Fibroblast of mammary gland (primary cell): ENCODE measurements at places on chromosomes 2 and 18.

DNA sequence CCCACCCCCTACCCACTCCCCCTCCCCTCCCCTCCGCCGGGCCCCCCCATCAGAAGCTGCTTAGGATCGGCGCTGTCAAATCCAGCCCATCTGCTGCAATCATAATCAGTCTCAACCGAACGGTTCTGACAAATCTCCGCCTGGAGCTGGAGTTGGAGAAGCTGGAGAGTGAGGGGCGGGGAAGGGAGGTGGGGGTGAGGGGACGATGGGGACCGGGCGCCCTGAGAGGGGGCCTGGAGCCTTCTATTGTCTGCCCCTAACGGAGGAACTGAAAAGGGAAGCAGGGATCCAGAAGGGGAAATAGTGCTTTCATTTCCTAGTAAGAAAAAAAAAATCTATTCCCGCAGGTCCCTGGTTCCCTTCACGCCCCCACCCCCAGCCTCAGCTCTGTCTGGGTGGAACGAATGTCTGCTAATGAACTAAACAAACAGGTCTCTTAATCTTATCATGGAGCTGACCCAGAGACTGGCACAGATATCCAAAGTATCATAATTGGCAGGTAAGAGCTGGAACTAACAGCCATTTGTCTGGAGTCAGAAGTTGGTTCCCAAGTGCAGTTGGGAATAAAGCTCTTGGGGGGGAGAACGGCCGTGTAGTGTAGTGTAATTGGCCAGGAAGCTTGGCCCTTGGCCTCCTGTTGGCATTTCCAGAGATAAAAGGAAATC, 301.2 kb downstream of the NCKAP5 start:
- no peak for DNase-seq

GRCh38 chr2:165009466-165009865, 54.1 kb upstream of the SLC38A11 start:
- peak; percentile 48 for DNase-seq

- no peak for DNase-seq
These were observed 309.5 kb upstream of the HS6ST1 start for GRCh38 chr2:128628206-128628605.

DNA sequence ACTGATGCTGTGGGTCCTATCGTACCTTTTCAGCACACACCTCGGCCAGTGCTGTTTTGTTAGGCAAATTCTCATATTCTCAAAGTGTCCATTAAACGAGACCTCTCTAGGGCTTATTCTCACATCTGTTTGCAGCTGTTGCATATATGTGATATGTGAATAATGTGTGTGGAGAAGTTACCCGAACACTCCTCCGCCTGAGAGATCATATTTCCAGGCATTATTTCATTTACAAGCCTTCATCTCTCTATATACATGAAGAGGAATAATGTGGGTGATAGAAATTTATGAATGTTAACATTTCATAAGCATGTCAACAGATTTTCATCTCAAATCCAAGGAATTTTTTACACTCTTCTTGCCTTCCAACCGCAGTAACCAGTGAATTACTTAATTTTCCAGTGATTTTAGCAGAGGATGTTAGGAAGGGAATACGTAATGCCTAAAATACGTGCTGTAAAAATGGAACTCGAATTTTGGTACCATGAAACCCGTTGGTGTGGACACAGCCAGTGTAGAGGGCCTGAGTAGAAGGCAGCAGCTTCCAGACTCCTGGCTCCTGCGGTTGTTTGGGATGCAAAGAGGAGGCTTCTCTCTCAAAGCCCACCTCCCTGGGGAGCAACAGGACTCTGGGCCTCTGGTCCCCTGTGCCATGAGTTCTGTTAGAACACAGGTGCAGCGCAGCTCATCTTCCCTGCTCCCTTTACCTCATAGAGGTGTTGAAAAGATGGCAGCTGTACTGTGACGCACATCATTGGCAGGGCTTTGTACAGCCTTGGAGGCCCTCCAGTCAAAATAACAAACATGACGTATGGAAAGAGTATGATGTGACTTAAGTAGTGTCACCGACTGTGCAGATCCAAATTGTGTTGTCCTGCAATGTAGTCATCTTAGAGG, 280.1 kb downstream of the NEDD4L start:
- no peak for DNase-seq

DNA sequence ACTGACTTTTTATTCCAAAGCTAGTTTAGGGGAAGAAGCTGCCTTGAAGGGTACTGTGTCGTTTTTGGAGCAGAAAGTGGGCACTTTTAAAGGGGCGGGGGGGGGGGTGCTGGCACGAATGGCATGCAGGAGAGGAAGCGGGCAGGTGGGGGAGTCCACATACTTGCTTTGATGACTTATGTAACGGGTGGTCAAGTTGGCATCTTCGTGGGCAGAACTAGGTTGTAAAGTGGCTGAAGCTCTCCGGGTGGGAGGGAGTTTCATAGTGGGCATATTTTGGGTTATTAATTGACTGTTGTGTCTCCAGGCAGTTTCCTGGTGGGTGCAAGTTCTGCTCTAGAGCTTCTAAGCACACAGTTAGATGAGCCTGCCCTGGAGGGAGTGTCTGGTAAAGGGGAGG, 19.9 kb downstream of the PCARE start:
- no peak for DNase-seq
